ENCODE measurements at places on chromosomes 5 and 9.

DNA sequence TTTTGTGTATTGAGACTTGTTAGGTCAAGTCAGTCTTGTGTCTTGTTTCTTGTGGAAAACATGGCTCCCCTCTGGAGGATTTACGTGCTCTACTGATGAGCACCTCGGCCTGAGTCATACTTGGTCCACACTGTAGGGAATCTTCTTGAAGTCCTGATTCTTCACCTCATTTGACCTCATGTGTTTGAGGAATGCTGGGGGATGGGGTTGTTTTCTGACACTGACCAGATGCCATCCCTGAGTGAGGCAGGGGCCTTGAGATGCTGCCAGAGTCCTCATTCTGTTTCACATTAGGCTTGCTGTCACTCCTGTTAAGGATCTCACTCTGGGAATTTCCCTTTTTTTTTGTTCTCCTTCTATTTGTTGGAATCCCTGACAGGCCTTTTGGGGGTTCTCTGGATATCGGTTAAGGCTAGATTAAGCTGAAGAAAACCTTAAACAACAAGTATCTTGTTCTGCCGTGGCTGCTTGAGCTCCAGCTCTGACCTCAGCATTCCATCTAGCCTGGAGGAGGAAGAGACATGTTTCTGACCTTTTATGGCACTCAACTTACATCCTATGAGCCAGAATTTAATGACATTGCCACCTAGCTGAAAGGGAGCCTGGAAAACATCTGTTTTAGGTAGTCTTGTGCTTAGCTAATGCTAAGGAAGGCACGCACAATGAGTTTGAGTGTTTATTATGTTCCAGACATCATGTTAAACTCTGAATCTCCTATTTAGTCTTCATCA lies 20.6 kb downstream of the TCOF1 start:
- peak; percentile 84 for DNase-seq

DNA sequence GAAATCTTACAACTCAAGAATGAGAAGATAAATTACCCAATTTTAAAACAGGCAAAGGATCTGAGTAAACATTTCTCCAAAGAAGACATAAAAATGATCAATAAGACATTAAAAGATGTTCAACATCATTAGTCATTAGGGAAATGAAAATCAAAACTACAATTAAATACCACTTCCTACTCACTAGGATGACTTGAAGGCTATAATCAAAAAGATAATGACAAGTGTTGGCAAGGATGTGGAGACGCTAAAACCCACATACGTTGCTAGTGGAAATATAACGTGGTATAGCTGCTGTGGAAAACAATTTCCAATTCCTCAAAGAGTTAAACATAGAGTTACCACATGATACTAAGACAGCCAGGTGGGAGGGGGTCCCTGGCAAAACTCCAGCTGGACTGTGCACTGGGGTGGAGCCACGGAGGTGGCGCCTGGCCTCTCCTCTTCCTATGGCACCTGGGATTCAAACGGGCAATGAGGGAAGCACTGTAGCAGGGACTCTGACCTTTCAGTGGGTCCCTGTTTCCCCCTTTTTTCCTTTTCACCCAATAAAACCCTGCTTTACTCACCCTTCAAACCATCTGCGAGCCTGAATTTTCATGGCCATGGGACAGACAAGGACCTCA lies 5.9 kb downstream of the ARSB start:
- DNase-seq, result no peak

DNA sequence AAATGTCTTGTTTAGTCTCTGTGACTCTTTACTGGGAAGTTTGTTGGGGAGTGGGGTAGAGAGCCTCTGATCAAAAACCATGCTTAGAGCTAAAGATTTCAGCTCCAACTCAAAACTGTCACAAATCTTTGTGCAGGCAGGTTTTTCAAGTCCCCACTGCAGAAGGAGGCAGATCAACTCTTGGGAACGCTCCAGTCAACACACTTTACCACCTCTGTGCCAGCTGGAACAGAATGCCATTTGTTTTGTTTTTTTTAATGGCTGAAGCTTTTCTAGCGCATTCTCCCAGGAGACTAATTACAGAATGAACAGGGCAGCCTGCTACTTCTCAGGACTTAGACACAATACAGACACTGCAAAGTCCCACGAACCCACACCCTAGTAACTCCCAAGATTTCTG lies 17.9 kb upstream of the LHX6 start:
- no peak for DNase-seq

GRCh38 chr9:113564498-113565237 lies 101.1 kb downstream of the RGS3 start:
- DNase-seq, result peak; percentile 67

DNA sequence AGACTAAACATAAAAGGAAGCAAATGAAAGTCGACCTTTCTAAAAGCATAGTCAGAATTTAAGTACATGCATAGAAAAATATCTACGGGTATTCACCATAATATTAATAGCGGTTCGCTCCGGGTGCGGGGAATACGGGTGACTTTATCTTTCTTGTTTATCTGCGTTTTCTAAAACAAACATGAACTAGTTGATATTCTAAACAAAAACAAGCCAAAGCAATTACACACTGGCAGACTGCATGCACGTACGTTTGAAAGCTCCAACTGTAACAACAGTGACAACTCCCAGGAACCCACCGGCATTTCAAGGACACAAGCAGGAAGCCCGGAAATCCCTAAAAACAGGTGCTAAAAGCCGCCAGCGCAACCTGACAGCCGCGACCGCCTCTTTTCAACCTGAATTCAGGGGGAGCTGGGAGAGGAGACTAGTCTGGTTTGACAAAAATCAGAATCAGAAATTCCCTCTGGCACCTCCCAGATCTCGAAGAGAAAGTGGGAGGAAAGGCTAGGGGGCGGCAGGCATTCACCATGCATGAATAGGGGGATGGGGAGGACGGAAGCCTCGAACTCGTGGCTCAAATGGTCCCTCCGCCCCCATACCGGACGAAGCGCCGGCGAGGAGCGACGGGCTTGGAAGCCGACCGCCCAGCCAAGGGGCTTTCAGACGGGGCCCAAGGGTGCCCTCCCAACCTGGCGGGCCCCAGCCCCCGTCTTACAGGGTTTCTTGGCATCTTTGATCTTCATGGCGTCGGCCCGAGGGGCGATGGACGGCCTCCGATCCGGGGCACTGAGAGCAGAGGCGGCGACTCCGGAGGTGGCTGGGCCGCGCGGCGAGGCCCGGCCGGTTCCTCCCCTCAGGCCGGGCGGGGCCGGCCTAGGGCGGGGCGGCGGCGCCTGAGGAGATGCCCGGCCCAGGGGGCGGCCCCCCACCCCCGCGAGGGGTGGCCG lies at the start of gene PANK3:
TSS of gene PANK3 (minus strand) at position 831 of the 950 bp plus-strand sequence. CDS start at position 746, 85 bp downstream.
- DNase-seq, result peak; percentile 77

DNA sequence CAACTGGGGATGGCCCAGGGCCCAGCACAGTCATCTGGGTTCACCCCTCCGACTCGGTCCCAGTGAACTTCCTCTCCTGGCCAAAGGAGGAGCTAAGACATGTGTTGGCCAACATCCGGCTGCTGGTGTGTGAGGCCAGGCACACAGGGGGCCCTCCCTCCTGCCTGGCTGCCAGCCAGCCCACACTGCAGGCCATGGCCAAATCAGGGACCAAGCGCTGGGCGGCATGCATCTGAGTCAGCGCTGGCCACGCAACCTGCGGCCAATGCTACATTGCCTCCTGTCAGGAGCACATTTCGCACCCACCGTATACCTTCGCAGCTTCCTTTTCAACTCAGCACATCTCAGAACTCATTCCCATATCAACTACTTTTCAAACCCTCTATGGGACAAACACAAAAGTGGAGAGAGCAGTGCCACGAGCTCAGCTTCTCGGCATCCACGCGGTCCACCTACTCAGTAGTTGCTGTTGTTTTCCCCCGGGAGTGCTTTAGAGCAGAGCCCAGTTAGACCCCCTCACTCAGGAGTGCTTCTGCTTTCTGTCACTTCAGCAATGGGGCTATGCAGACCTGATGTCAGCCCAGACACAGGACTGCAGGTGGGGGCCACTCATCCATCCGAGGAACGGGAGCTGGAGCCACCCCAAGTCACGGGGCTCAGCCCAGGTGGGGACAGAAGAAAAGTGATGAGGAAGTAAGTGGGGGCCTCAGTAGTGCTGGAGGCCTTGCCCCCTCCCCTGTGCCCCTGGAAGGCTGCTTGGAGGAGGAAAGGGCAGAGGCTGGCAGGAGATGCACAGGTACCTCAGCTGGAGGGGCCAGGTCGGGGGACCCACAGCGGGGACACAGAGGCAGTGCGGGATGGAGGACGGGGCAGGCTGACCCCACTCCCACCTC lies 13.9 kb downstream of the NINJ1 start:
- peak; percentile 97 for DNase-seq

DNA sequence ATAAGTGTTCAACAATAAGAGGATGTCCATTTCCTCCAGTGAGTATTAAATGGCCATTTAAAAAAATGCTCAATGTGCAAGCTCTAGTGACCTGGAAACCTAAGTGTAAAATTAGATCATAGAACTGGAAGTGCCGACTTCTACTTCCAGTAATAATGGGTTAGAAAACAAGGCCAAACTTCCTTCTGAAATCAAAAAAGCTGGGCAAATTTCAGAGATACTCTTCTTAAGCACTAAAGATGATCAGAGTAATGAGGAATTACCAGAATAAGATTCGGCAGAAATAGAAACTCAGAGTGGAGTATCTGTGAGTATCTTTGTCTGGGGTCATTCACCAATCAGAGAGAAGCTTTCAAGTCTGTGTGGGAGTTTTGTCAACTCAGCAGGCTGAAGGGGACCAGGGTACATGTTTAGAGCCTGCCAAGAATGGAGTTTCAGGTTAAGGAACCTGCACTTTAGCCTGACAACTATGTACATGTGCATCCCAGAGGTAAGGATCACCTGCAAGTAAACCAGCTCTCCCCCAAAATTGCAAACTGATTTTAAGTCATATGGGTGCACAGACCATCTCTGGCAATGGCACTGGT lies 17.1 kb downstream of the FCN2 start:
- DNase-seq, result no peak

- no peak for DNase-seq
Measured at GRCh38 chr9:25350011-25350410, 328.2 kb downstream of the TUSC1 start.

DNA sequence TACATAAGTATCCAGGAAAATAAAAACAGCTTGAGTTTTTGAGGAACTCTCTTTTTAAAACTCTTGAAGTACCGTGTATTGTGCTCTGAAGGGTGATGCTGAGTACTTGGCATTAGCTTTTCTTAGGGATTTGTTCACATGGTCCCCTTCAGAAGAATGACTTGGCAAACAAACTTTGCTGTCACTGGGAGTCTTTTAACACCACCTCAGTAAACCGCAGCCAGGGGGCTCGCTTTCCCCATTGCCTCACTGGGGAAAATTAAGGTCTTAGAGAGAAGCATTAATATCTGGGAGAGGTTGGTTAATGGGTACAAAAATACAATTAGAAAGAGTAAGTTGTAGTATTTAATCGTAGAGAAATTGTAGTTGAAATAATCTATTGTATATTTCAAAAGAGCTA lies 105.9 kb upstream of the DAP start:
- DNase-seq, result no peak

Measured in fibroblast of pulmonary artery (primary cell).